Pons (tissue), 1 donor: ENCODE measurements at places on chromosomes 2 and 18.

- DNase-seq, result no peak
Measured at GRCh38 chr2:212979046-212979612, 172.3 kb downstream of the IKZF2 start.

DNA sequence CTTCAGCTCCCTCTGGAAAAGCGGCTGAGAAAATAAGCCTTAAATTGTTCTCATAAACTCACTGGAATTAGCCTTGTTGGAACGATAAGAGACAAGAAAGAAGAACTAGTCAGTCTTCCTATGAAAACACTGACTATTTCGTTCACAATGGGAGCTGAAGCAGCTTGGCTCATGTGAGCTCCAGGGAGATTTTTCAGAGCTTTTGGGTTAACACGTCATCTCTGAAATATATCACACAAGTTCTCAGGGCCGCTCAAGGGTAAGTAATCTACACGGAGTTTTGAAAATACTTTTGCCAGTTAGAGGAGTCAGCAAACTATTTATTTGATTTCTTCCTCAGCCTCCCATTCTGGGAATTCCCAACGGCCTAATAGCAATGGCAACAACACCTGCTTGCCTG, 316.2 kb upstream of the MGAT5 start:
- no peak for DNase-seq

DNA sequence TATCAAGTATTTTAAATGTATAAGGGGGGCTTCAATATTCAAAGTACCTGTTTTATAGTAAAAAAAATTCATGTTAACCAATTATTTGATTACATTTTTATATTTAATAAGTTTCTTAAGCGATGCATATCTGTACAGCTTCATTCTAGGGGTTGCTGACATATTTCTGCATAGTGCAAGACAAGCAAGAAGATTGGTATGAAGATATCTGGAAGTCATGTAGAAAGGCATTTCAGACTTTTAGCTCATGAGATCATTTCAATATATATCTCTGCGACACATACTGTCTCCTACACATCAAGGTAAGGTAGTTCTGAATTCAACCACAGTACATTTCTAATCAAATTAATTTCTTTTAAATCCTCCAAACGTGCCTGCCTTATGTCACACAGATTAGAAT, 73.1 kb downstream of the MEMO1 start:
- DNase-seq, result no peak

DNA sequence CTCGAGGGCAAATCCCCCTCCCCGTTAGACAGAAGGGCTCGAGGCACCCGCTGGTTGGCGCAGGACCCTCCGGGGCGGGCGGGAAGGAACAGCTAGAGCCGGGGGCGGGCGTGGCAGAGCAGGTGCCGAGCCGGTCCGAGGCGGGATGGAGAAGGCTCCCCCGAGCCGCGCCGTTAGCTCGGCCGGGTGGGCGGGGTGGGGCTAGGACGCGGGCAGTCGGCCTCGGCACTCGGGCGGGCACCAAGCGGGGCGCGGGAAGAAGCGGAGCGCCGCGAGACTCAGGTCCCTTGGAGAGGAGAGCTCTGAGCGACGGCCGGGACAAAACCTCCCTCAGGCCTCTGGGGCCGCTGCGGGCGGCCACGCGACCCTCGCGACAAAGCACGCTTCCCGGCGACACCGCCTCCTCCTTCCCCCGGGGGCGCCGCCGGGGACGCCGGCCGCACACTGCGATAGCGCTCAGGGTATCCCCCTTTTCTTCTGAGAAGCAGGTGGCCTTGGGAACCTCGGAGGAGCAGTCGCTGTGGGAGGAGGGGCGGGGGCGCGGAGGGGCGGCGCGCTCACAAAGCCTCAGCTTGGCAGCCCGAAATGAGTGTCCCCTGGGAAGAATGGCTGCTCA, 721 bp downstream of the FHOD3 start:
- DNase-seq, result no peak

DNA sequence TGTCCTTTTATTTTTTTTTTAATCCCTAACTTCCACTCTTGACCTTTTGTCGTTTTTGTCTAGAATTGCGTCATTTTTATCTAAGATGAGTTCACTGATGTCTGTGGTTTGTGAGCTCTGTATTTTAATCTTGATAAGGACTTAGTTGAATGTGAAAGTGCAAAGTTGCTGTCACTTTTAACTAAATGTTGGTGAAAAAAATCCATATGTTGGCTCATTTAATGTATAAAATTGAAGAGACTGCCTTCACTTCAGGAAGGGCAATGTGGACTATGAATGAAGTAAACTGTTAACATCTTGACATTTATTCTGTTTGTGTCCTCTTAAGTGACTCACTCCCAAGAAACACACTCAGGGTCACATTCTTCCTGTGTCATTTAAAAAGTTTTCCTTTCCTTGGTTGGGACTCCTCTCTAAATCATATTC, 256.6 kb upstream of the RASGRP3 start:
- DNase-seq, result no peak

DNA sequence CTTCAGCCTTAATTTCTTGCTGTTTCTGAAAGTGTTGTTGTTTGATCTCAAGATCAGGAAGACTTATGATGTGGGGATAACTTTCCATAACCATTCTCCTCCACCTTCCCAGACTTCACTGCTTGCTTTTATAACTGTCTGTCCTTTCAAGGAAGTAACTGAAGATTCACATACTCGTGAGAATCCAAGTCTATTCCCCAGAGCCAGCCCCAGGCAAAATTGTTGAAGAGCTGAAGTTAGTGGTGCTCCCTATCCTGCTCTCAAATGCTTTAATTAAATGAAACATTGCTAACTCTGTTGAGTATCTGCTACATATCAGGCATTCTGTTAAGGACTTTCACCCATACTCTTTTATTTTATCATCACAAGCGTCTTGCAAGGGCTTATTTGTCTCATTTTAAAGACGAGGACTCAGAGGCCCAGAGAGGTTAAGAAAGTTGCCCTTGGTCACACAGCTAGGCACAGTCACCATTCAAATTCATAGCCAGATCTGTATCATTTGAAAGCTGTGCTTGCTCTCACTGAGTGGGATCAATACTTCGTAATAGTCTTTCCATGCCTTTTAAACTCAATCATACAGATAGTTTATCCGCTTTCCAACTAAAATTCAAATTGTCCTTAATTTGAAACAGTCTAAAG, 189.8 kb upstream of the TCF4 start:
- DNase-seq, result no peak

DNA sequence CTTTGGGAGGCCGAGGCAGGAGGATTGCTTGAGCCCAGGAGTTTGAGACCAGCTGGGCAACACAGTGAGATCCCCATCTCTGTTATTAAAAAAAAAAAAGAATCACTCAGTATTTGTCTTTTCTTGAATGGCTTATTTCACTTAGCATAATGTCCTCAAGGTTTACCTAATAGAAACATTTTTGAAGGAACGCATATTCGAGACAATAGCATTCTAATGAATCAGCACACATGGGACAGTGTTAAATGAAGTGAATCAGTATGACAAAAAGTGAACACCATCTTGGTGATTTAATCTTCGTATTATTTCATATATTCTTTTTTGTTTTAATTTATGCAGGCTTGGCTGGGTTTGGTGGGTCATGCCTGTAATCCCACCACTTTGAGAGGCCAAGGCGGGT, 44.7 kb downstream of the WIPF1 start:
- DNase-seq, result no peak

DNA sequence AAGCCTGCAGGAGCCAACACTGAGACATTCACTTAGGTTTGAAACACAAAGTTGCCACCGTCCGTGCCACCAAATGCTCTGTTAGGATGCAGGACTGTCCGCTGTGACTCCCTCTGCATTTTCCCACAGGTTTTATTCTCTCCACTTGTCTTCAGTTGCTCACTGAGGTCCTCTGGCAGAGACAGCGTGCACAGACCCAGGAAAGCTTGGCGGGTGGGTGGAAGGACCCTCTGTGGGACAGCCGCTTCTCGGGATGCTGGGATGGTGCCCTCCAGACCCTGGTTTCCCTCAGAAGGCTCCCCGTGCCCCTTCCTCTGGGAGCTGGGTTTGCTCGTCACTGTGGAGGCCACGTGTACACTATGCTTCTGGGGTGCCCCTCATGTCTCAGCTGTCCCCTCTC, 733.6 kb downstream of the GALR1 start:
- DNase-seq, result no peak

DNA sequence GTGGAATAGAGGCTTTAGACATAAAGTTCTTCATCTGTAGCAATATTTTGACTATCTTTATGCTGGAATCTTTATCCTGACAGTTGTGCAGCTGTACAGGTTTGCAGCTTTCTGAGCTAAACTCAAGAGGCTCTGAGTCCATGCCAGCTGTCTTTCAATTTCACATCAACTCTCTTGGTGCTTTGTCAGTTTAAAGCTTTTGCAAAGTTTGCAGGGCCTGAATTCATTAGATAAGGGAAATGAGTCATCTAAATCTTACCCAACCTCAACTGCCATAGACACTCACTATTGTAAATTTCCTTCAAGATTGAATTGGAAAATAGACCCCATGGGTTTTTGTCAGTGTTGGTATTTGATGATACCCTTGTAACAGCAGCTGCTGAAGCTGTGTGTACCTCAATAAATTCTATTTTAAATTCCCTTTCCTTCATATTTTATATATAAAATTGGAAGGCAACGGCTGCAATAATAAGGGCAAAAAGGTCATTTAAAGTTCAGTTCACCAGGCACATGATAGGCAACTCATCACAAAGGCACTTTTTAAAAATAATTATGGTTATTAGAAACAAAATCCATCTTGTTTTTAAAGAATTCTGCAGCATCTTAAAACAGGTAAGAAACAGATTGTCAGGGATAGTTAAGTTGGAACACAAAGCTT, 169.9 kb upstream of the SLC39A10 start:
- no peak for DNase-seq

DNA sequence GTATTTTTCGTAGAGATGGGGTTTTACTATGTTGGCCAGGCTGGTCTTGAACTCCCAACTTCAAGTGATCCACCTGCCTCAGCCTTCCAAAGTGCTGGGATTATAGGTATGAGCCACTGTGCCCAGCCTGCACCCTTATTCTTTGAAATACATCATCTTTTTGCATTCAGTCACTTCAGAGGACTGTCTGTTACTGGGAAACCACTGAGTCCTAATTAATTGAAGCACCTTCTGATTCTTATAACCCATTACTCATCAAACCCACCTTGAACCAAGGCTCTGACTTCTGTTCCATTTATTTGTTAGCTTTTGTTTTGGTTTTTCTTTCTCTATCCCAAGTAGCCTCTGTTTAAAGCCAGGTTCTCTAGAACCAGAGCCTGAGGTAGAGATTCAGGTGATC, 49.6 kb downstream of the CPO start:
- no peak for DNase-seq

DNA sequence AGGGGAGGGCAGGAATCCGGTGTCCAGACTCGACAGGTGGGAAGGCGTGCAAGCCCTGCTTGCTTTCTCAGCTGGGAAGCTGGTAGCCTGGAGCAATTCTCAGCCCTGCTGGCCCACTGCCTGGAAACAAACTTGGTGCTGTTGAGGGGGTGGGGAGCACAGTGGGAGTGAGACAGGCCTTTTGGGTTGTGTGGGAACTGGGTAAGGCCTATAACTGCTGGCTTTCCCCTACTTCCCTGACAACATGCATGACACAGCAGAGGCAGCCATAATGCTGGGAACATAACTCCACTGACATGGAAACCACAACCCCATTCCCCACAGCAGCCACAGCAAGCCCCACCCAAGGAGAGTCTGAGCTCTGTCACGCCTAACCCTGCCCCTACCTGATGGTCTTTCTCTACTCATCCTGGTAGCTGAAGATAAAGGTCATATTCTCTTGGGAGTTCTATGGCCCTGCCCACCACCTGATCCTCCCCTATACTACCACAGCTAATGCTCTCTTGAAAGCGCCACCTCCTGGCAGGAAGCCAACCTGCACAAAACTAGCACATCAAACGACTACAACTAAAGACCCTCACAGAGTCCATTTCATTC, 122.9 kb upstream of the ACVR1C start:
- DNase-seq, result no peak

DNA sequence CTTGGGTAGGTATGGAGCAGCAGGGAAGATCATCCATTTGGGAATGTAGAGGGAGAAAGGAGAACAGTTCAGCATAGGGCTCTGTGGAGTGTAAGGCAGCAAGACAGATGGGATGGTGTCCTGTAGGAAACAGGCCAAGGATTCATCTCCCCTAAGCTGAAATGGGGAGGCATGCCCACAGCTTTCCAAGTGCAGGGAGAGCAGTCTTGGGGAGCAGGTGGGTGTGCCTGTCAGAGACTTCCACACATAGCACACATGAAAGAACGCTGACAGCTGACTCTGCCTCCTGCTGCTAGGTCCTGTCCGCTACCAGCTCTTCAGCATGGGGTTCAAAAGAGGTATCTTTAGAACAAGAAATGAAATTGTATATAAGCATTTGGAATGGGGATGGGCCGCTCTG, 9.0 kb downstream of the SETBP1 start:
- no peak for DNase-seq

- DNase-seq, result no peak
Measured at GRCh38 chr2:210862283-210863065, 306.1 kb downstream of the CPS1 start.

GRCh38 chr2:216557820-216558219, 59.2 kb downstream of the RPL37A start:
- no peak for DNase-seq

DNA sequence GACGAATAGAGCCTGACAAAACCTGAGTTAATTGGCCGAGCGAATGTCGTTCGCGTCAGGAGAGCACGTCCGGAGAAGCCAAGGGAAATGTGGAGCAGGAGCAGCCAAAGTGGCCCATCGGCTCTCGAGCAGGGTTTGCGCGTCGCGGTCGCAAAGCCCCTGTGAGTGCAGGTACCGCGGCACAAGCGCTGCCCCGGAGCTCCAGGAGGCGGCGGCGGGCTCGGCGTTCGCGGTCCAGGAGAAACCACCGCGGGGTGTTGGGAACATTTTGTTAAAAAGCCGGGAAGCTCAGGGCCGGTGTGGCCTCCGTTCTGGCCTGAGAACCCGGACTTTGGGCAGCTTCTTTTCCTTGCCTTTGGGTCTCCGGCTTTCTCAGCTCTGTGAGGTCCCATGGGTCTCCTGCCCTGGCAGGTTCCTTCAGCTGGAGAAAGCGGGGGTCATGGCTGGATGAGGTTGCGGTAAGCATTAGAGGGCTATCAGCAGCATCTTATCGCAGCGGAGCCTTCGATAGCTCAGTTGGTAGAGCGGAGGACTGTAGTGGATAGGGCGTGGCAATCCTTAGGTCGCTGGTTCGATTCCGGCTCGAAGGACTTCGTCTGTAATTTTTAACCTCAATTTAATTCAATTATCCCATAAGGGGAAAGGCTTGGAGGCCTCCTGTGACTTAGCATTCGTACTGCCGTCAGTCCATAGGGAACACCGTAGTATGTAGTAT, 1.0 kb upstream of the AGBL5 start:
- peak; percentile 97 for DNase-seq

- no peak for DNase-seq
Measured at GRCh38 chr2:12389344-12390045, 327.2 kb upstream of the TRIB2 start.

GRCh38 chr2:80573950-80574349, 269.4 kb upstream of the LRRTM1 start:
- DNase-seq, result no peak

DNA sequence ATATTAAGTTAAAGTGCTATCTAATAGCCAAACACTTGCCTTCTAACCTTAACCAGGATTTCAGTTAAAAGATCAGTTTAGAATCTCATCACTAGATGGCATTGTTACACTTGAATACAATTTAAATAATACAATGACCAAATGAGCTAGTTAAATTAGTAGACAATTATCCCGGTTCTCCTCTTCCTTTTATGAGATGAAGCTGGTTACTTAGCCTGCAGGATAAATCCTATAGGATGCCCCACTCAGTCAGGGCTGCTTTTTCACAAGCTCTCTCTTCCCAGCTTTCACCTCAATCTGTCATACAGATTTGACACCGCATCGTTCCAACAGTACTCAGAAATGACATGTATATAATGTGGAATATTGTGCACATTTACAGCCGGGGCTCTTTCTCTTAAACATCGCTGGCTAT, 678.8 kb downstream of the KCNJ3 start:
- peak; percentile 60 for DNase-seq

GRCh38 chr18:13440277-13441248, 222.0 kb downstream of the LDLRAD4 start:
- no peak for DNase-seq
